ENCODE measurements at places on chromosomes 2 and 18.

DNA sequence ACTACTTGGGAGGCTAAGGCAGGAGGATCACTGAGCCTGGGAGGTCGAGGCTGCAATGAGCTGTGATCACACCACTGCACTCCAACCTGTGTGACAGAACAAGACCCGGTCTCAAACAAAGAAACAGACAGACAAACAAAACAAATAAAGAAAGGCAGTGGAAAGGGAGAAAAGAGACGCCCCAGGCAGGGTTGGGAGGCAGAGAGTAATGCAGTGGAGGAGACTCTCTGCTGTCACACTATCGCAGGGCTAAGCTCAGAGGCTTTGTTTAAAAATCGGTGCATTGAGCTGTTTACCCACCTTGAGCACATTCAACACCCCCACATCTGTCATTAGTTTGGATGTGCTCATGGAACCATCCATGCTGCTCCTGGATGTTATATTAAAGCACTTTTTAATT lies 84.2 kb upstream of the RMP24 start:
- no peak for DNase-seq

GRCh38 chr2:1655461-1655860 lies 88.9 kb downstream of the PXDN start:
- no peak for DNase-seq

GRCh38 chr2:159793326-159793725 lies 4.7 kb downstream of the CD302 start:
- DNase-seq = no peak

DNA sequence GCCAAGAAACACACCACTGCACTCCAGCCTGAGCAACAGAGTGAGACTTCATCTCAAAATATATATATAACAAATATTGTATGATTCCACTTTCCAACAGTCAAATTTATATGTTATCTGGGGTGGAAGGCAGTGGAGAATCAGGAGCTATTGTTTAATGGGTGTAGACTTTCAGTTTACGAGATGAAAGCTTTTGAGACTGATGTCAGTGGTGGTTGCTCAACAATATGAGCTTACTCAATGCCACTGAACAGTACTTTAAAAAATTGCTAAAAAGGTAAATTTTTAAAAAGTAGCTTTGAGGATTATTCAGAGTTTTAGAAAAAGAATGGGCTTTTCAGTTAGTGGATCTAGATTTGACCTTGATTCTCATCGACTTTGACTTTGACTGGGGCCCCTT lies 105.9 kb upstream of the ST6GAL2 start:
- no peak for DNase-seq

DNA sequence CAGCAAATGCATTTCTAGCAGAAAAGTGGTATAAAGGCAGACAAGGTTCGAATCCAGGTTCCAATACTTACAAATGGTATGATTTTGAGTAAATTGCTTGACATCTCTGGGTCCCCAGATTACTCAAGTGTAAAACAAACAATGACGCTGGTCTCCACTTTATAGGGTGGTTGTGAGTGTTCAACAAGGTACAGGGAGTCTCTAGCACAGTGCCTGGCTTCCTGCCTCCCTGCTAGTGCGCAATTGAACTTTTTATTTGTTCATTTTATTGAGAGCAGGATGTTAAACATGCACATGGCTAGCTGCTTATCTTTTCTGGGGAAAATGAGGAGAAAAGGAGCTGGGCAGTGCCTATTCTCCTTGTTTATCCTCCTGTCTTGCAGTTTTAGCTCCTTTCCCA lies 74.9 kb upstream of the MYL1 start:
- no peak for DNase-seq

DNA sequence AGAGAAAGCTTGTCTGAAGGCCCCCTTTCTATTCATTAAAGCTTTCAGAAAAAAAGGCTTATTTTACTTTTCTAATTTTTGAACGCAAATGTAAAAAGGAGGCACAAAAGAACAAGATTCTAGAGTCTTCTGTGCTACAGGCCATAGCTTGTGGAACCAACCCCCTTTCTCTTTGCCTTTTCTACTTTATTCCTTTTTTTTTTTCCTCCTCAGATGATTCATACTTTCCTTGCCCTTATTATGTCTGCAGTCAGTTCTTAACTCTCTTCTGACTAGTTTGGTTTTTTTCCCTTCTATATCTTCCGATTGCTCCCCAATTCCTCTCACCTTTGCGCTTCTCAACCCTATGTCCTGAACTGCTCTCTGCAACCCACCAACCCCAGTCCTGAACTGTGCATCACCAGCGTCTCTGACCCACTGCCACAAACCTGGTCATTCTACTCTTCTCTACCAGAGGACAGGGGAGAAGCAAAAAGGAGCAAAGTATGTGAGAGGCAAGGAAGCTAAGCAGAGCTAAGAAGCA lies 56.9 kb upstream of the WIPF1 start:
- no peak for DNase-seq

GRCh38 chr2:31004257-31004656 lies 134.0 kb downstream of the GALNT14 start:
- DNase-seq = no peak

GRCh38 chr2:124025171-124025580 lies at the start of gene CNTNAP5:
CNTNAP5 (plus strand) TSS chr2:124025287; CDS start chr2:124025651, 364 bp downstream.
- DNase-seq = no peak

- no peak for DNase-seq
These were observed 62.6 kb downstream of the ODC1 start for GRCh38 chr2:10385501-10385900.

DNA sequence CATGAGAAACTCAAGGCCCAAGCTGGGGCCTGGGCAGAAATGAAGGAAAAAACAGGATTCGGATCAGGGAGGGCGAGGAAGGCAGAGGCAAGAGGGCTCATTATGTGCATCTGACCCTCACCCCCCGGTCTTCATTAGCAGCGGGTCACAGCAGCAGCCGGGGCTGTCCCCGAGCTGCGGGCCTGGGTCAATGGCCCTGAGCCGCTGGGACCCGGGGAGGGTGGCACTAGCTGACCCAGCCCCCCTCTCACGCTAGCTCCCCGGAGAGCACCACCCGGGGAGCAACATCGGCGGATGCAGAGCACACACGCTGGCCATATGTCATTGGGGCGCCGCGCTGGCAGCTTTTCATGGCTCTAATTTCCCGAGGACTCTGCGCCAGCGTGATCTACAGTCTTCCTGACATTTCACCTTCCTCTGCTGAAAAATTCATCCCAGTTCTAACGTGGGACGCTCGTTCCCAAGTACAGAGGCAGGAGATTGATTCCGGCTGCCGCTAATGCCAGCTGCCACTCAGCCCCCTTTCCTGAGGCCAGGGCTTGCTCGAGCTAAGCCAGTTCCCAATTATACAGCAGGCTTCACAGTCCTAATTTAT lies 63.7 kb downstream of the EIPR1 start:
- DNase-seq = no peak

DNA sequence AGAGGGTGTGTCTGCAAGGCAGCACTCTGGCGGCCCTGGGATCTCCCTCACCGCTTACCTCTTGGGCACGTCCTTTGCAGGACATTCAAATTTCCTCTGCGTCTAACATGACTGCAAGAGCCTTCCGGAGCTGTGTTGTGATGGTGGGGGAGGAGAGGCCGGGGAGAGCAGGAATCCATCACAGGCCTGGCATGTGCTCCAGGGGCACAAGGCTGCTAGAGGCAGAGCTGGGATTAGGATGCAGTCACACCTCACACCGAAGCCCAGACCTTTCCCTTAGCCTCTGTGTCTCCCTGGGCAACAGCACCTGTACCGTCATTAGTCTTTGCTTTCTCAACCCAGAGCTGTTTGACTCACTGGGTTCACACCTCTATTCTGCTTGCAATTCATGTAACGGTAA lies 111.3 kb downstream of the CMPK2 start:
- no peak for DNase-seq

DNA sequence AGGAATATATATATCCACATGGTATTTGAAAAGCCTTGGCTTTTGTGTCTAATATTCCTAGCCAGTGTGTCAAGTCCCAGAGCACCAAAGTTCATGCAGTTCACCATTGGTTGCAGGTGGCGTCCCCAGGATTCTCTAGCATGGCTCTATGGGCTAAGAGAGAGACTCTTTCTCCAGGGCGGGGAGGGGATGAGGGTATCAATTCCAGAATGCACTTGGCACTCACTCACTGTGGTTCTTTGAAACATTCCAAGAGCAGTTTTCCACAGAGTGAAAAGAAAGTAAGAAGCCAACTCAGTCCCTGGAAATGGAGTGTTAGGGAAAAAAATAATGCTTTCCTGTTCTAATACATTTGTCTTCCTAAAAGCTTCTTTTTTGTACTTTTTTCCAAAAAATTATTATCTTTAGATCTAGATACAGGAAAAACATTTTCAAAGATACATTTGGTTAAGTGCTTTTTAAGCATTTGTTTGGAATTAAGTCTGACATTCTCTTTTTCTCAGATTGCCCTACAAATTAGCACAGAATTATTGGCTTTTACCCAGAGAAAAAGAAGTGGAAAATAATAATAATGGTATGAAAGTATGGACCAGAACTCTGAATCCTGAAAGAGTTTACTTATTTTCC lies 239.9 kb downstream of the PAX3 start:
- no peak for DNase-seq

DNA sequence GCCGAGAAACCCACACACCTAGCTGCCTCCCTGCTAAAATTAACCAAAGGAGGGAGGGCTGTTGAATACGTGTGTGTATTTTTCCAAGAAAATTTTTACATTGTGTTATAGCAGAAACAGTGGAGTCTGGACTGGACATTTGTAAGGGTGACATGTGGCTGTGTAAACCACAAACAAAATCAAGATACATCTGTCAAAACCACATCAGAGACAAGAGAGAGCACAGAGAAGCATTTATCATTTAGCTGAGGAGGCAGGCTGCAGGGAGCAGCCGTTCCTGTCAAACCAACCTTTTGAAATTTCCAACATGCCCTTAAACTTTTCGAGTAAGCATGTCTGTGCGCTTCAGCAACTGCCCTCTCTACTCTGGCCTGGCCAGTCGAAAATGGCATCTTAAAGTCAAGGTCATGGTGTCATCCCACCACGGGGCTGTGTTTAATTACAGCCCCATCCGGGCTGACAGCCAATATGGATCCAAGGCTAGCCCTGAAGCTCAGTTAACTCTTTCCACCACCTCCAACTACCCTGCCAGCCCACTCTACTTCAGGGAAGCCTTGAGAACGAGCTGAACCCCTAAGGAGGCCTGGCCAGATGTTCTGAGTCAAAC lies 8.4 kb downstream of the BCL11A start:
- DNase-seq = no peak

- no peak for DNase-seq
These were observed 103.0 kb downstream of the TRIB2 start for GRCh38 chr2:12819721-12820120.

DNA sequence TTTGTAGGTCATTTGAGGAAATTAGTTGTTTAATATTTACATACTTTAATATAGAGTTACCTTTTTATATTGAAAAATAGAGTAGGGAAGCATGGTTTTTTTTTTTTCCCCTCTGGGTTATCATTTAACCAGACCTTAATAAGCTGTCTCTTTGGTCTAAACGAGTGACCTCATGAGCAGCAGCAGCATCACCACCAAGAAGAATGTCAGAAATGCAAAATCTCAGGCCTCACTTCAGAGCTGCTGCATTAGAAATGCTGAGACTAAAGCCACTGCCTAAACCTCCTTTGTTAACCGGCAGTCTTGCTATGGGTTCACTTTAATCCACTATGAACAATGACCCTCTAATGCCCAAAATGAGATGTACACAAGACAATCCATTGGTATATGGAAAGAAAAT lies 733.7 kb upstream of the FAM98A start:
- DNase-seq = no peak

DNA sequence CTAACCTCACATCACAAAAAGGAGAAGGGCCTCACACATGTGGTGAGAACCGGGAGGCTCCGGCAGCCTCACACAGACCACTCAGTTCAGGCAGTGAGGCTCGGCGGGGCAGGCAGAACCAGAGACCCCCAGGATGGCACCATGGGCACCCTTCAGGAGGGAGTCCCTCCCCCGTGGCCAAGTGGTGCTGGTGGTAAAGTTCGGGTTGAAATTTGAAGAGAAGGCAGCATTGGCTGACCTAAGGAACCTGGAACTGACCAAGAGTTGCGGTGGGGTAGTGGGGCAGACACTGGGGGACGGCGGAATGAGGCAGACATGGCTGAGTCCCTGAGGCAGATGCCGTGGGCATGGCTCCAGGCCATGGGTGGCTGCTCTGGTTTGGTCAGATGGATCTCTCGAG lies 239.3 kb upstream of the MYT1L start:
- no peak for DNase-seq

GRCh38 chr2:219947575-219947974 lies 320.1 kb downstream of the SLC4A3 start:
- DNase-seq = no peak

DNA sequence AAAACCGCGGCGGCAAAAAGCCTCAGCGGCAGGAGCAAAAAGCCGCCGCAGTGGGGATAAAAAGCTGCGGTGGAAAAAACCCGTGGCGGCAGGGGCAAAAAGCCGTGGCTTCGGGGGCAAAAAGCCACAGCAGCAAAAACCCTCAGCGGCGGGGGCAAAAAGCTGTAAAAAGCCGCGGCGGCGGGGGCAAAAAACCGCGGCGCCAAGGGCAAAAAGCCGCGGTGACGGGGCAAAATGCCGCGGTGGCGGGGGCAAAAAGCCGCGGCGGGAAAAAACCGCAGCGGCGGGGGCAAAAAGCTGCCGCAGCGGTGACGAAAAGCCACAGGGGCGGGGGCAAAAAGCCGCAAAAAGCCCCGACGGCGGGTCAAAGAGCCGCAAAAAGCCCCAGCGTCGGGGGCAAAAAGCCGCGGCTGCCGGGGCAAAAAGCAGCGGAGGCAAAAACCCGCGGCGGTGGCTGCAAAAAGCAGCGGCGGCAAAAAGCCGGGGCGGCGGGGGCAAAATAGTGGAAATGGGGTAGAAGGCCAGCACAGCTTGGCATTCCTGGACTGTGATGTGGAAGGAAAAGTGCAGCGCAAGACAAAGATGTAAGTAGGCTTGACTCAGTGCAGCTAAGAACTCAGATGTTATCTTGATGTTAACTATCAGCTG lies 151.8 kb downstream of the ANKRD30BL start:
- DNase-seq = no peak

GRCh38 chr2:72937356-72937669 lies 20.0 kb downstream of the EMX1 start:
- no peak for DNase-seq

- DNase-seq = no peak
These were observed 278.5 kb downstream of the SRBD1 start for GRCh38 chr2:45332567-45332966.

GRCh38 chr18:7464245-7464966 lies 102.7 kb upstream of the PTPRM start:
- no peak for DNase-seq

DNA sequence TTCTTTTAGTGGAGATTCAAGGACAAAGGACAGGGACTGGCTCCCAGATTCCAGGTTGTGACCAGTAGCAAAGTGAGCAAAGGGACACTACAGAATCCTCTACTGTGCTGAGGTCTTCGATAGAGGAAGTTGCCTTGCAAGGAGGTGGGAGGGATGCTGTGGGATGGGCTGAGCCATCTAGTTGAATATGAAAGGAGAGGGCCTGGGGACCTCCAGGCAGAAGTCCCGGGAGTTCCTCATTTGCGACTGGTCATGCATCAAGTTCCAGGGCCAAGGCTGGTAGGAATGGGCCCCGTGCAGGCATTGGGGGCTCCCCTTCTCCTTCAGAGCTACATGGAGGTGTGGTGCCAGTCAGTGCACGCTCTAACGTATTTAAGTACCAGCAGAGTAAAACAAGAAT lies 12.6 kb upstream of the PROM2 start:
- no peak for DNase-seq

GRCh38 chr2:143696651-143697050 lies 567.4 kb downstream of the ARHGAP15 start:
- DNase-seq = no peak
